Astrocyte (in vitro differentiated cells and primary cell): ENCODE measurements at places on chromosomes 2 and 18. TPM values are rescaled to one million over a fixed set of nuclear protein-coding genes. Genes with fewer than 3 reads are reported as not detected.
A peak's percentile ranks its signal among the peaks of the same experiment; 100 is the strongest.

DNA sequence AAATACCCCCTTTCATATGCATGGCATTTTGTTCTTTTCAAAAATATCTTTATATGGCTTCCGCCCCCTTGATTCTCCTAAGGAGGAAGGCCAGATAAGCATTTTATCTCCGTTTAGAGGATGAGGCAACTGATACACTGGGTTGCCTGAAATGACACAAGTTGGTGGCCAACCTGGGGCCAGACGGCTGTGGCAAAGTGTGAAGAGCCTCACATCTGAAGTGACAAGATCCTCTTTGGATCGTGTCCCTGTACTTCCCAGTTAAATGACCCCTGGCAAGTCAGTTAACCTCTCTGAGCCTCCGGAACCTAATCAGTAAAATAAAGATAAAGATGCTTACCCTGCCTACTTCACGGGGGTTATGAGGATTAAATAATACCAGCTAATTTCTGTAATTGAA lies 4.6 kb downstream of the SETBP1 start:
- H3K36me3 ChIP-seq: no peaks in the 10 kb centered on the region
- DNase-seq: no peak
- peaks cover 15% of the 10 kb centered on the region for H3K4me1 ChIP-seq
- peaks cover 9% of the 10 kb centered on the region for H3K27me3 ChIP-seq

DNA sequence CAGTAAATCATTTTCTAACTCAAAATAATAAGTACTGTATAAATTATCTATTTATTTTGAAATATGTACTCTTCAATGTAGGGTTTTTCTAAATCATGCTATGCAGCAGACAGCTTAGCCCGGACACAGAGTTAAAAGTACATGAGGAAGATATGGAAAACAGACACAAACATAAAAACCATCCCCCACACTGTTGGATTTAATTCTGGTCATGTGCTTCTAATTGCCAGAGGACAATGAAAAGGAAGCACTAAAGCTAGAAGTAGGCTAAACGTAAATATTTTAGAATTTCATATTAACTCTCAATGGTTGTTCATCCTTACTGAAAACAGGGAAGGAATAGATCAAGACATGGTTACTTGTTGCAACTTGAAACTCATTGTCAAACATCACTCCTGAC lies 420.7 kb downstream of the ERBB4 start:
- no peaks in the 10 kb centered on the region for H3K36me3 ChIP-seq
- H3K4me1 ChIP-seq: no peaks in the 10 kb centered on the region
- no peaks in the 10 kb centered on the region for H3K27me3 ChIP-seq
- no peak for DNase-seq

The GULP1 gene
- 33.4 and 39.4 TPM in 2 replicates for total RNA-seq

DNA sequence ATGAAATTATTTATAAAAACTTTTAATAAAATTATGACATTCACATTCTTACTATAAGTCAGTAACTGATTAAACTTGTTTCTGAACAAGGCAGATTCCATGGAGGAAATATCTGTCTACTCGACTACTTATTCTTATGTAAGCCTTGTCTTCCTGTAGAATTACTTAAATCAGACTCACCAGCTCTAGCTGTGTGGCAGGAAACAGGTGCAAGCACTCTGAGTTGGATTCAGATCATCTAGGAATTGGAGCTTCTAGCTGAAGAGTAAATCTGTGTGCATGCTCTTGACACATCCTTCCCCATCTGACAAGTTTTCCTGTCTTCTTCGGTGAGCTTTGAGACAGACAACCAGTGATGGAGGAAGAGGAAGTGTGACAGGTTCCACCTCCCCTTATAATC lies 284.7 kb downstream of the TRIB2 start:
- no peak overlapping the region for H3K4me3 ChIP-seq
- H3K36me3 ChIP-seq: no peaks in the 10 kb centered on the region
- H3K27me3 ChIP-seq: no peaks in the 10 kb centered on the region

DNA sequence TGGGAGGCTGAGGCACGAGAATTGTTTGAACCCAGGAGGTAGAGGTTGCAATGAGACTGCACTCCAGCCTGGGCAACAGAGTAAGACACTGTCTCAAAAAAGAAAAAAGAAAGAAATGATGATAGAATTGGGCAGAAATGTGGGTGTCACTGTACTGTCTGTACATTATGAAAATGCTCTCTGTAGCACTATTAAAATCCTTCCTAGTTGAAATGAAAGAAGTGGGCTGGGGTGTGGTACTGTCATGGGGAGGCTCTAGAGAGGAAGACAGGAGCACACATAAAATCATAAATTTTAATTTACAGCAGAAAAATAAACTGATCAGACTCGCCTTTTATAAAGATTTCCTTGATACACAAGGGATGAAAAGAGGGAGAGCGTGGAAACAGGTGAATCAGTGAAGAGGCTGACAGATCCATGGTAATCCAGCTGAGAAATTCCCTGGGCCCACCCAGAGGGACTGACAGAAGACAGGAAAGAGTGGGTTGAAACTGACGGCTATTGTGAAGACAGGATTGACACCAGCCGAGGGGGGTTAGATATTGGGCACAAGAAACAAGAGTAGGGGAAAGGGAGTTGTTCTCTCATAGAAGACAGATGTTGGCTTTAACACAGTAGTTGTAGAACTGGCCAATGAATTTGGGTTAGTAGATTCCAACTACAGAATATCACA lies 96.4 kb upstream of the ATL2 start:
- H3K4me3 ChIP-seq: no peak overlapping the region
- DNase-seq: no peak

- no peaks in the 10 kb centered on the region for H3K36me3 ChIP-seq
- H3K4me1 ChIP-seq: no peaks in the 10 kb centered on the region
- no peaks in the 10 kb centered on the region for H3K27me3 ChIP-seq
- H3K27ac ChIP-seq: no peak overlapping the region
- no peak for DNase-seq
Observed at GRCh38 chr2:189959450-189959849, 103.1 kb downstream of the MSTN start.

DNA sequence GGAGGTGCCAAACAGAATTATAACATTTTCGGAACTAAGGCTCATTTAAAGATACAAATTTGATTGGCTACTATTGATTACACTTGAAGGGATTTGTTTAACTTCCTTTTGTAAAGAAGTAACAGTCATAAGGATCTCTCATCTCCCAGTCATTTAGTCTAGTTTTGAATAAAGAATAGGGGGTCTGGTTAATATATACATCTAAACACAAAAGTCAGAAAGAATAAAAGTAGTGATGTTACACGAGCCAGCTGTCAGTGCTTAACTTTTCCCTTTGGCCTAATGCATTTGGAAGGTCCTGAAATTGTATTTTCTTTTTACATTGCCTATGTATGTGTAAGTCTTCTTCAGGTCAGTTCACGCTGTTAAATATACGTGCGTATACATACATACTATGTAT lies 8.1 kb downstream of the SEPTIN2 start:
- DNase-seq: no peak
- no peak overlapping the region for H3K27ac ChIP-seq
- H3K4me1 ChIP-seq: peaks cover 7% of the 10 kb centered on the region
- no peak overlapping the region for H3K4me3 ChIP-seq

- H3K4me1 ChIP-seq: no peaks in the 10 kb centered on the region
- H3K36me3 ChIP-seq: no peaks in the 10 kb centered on the region
- H3K27me3 ChIP-seq: no peaks in the 10 kb centered on the region
Observed at GRCh38 chr18:29853126-29853525, 1189.4 kb downstream of the DSC3 start.

DNA sequence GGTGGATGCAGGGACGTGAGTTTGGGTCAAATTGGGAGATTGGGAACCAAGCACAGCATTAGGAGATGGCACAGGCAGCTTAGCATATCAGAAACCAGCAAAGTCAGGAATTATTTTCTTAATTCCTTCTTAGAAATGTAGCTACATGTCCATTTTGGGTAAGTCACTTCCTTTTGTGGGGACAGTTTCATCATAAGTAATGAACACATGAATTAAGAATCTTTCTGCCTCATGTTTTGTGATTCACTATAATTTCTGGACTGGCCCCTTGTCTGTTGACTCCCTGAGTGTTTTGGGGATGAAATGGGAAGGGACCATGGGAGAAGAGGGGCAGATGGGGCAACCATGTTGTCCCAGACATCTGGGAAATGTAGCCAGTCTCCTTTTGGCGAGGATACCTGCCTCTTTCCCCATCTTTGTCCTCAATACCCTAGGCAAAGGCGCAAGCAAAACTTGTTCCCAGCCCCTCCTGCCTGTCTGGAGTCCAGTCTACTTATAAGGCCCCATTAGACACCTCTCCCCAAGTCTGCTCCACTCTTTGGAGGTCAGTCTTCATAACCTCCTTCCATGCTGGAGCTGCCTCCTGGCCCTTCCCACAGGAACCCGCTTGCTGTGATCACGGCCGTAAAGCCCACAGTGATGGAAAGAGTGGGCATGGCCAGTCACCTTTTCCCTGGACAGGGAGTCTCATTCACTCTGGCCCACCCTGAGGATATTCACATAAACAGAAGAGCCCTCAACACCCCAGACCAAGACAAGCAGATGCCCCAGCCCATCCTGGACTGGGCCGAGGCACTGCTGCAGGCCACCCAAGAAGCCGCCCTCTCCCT lies 25.7 kb downstream of the MTHFD2 start:
- DNase-seq: no peak
- H3K27me3 ChIP-seq: no peaks in the 10 kb centered on the region
- no peaks in the 10 kb centered on the region for H3K4me1 ChIP-seq
- H3K4me3 ChIP-seq: no peak overlapping the region

DNA sequence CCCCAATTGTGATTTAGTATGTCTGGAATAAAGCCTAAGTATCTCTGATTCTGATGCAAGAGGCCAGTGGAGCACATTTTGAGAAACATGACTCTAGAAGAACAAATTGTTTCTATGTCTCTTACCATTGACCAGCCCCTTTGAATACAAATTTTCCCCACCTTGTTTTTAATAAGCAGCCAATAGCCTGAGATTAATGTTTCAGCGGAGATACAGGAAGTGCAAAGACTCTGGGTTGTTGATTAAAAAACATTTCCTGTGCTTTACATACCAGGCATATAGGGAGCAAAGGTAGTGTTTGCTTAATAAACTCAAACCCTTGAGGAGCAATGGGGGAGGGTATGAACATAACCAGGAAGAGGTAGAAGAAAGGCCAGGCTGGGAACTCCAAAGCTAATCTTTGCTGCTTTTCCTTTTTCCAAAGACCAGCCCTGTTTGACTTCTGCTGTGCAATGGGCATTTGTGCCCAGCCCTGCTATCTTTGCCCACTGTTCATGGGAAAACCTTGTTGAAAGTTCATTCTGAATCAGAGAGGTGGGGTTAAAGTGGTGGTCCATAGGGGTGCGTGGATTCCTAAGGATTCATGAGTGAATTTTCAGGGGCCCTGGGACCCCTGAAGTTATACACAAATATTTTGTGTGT lies 29.3 kb downstream of the UPP2 start:
- H3K27ac ChIP-seq: no peak overlapping the region
- no peaks in the 10 kb centered on the region for H3K4me1 ChIP-seq
- DNase-seq: no peak
- H3K27me3 ChIP-seq: no peaks in the 10 kb centered on the region

- no peak for DNase-seq
- H3K27me3 ChIP-seq: no peaks in the 10 kb centered on the region
- H3K36me3 ChIP-seq: no peaks in the 10 kb centered on the region
- H3K4me1 ChIP-seq: peaks cover 39% of the 10 kb centered on the region
- H3K27ac ChIP-seq: peak overlapping the region; percentile 91
- no peak overlapping the region for H3K4me3 ChIP-seq
Observed at GRCh38 chr18:23718731-23719130, 29.5 kb downstream of the LAMA3 start.

- no peak overlapping the region for H3K4me3 ChIP-seq
- DNase-seq: no peak
- H3K27ac ChIP-seq: no peak overlapping the region
- H3K36me3 ChIP-seq: no peaks in the 10 kb centered on the region
Observed at GRCh38 chr2:139369423-139370409, 589.5 kb upstream of the NXPH2 start.

- no peak overlapping the region for H3K4me3 ChIP-seq
- H3K27ac ChIP-seq: peak overlapping the region; percentile 1
- DNase-seq: peak; percentile 84
Observed at GRCh38 chr2:36373149-36373926, 17.8 kb downstream of the CRIM1 start.

- peak; percentile 43 for DNase-seq
- peaks cover 14% of the 10 kb centered on the region for H3K4me1 ChIP-seq
- H3K27ac ChIP-seq: peak overlapping the region; percentile 99
Observed at GRCh38 chr18:3447068-3447894, 2.7 kb upstream of the TGIF1 start.

GRCh38 chr2:108217211-108217610 lies 22.6 kb upstream of the SULT1C3 start:
- H3K36me3 ChIP-seq: no peaks in the 10 kb centered on the region
- H3K4me1 ChIP-seq: peaks cover 3% of the 10 kb centered on the region
- H3K27me3 ChIP-seq: no peaks in the 10 kb centered on the region
- no peak overlapping the region for H3K27ac ChIP-seq
- DNase-seq: no peak

GRCh38 chr2:95273566-95274290 lies 521 bp upstream of the PROM2 start:
- no peak for DNase-seq
- H3K27me3 ChIP-seq: no peaks in the 10 kb centered on the region
- H3K4me1 ChIP-seq: peaks cover 13% of the 10 kb centered on the region
- H3K36me3 ChIP-seq: no peaks in the 10 kb centered on the region
- no peak overlapping the region for H3K4me3 ChIP-seq
- H3K27ac ChIP-seq: no peak overlapping the region

The DNAH7 gene
- total RNA-seq: 0.79 and 1.2 TPM in 2 replicates

The ZNG1B gene
- total RNA-seq: 29.1 and 32.1 TPM in 2 replicates

DNA sequence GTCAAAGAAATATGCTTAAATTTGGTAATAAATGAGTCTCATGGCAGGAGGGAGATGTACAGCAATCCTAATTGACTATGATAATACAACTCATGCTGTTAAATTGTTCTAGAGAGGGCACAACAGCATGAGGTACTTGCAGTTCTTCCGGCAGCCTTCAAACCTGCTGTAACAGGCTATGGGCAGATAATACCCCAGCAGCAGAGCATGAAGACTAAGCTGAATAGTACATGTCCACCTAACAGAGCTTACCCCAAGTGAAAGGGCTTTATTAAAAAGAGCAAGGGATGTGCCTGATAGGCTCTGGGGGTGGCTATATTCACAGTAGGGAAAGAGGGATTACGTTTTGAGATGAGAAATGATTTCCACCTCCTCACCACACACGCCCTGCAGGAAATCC lies 28.9 kb downstream of the MRO start:
- DNase-seq: no peak
- H3K36me3 ChIP-seq: no peaks in the 10 kb centered on the region
- H3K27me3 ChIP-seq: no peaks in the 10 kb centered on the region

DNA sequence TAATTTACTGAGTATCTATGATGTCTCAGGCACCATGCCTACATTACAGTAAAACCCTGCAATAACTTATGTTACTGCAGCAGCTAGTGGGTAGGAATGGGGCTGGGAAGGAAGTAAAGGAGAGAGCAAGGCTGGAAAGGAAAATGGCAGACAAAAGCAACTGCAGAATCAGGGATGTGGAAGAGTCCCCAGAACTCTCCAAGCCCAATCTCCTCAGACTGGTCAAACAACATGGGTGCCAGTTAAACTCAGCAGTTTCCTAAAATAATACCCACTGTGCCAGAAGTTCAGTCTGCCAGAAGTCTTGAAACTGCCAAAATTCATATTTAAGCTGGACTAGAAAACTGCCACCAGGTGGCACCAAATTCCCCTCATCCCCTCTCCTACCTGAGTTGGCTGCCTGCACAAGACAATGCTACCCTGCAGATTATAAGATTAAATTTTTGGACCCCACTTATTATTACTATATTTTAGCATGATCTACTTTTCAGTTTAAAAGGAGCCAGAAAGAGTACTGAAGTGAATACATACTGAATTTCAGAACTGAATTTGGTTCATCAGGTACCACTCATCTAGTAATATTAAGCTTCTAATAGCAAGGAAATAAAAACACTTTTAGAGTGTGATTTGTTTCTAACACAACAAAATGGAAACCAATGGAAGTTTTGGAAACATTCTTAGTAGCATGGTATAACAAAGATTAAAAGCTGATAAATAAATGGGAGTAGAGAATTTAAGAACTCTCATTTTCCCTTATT lies 86.8 kb upstream of the DNER start:
- H3K4me3 ChIP-seq: no peak overlapping the region
- H3K4me1 ChIP-seq: peaks cover 4% of the 10 kb centered on the region
- peaks cover 45% of the 10 kb centered on the region for H3K36me3 ChIP-seq
- H3K27ac ChIP-seq: no peak overlapping the region
